ENCODE measurements at places on chromosomes 6 and 20.

DNA sequence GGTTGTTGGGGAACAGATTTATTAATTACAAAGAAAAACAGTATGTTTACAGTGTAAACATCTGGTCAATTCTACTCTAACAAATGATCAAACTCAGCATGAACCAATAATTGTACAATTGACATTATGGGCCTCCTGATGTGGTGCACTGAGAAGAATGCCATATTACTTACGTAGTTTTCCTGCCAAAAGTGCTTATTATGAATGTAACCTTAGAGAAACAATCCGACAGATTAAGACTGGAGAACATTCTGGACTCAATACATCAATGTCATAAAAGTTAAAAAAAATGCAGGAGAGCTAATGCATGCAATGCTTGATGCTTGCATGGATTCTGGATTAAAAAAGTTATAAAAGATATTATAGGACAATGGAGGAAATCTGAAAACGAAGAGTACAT lies 69.0 kb downstream of the LYRM4 start:
- no peak for DNase-seq

DNA sequence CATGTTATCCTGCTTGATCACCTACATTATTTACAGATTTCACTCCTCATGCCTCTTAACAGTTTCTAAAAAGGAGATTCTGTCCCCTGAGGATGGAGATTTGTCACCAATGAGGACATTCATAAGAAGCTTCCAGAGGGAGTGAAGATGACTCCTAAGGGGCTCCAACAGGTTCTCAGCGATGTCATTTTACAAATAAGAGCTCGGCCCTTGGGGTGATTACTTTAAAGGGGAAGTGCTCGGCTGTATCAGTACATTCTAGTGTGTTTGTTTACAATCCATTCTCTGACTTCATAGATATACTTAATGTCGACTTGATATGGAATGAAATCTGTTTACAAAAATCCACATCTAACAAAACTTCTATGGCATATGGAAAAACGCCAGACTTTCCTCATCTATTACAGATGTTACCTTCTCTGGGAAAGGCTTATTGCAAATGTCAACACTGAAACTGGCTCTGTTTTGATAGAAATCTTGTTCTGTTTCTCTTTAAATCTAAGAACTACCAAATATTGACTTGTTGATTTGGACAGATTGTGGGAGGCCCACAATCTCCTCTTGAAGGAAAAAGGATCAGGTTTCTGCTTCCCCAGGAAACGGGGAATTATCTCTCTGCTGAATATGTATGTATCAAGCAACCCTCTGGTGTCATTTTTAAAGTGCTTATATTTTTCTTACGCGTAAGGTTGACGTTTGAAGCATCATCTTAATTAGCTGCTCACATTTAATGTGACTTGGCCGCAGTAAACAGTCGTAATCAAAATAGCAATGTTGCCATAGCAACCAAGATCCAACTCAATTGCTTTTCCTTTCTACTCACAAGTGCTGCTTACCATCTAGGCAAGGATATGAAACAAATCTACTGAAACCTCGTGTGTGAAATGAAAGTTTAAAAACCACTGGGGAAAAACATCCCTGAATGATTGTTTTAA lies 95.7 kb downstream of the SHLD1 start:
- DNase-seq: no peak

- no peak for DNase-seq
Measured at GRCh38 chr6:3090013-3090412, 21.7 kb downstream of the RIPK1 start.

GRCh38 chr6:122476131-122476530 lies 4.5 kb upstream of the SERINC1 start:
- DNase-seq: no peak

DNA sequence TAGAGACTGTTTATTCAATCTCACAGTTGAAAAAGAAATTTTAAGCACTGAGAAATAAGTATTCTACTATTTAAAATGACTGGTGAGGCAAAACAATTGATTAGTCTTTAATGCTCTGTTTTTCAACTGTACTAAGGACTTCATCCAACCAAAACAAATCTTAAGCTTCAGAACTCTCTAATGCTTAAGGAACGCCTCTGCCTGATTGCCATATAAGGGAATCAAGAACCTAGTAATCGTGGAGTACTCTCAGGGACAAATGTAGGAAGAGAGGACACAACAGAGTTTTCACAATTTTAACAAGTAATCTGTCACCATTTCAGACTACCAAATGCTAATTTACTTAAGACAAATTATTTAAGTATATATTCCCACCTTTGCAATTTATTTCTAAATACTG lies 16.1 kb downstream of the FBXO30 start:
- DNase-seq: no peak

DNA sequence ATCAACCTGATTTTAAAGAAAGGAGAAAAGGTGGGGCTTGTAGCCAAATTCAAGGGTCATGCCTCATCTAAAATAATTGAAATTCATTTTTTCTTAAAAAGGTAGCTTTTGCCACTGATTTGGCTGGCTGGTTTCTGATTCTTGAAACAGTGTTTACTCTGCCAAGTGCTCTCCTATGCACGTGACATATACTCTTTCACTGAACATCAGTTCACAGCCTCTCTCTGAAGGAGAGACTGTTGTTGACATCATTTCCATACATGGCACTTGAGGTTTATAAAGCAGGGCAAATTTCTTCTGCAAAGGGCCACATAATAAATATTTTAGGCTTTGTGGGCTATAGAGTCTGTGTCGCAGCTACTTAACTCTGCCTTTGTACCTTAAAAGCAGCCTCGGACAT lies 40.4 kb upstream of the DOK5 start:
- DNase-seq: no peak

DNA sequence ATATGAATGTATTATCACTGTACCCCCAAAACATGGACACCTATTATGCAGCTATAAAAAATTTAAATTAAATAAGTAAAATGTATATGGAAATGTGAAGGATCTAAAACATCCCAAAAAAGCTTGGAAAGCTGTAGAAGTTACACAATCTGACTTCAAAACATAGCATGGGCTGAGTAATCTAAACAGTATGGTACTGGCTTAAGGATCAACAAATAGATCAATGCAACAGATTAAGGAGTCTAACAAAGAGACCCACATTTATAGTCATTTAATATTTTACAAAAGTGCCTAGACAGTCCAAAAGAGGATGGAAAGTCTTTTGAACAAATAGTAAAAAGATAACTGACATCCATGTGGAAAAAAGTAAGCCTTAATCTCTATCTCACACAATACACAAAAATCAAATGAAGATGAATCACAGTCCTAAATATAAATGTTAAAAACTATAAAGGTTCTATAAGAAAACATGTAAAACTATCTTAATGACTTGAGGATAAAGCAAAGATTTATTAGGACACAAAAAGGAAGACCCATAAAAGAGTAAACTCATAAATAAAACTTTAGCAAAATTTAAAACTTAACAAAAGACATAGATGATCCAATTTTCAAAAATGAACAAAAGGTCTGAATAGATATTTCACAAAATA lies 46.8 kb downstream of the RANBP9 start:
- no peak for DNase-seq

- no peak for DNase-seq
Measured at GRCh38 chr20:2353231-2353630, 27.5 kb upstream of the TGM6 start.

DNA sequence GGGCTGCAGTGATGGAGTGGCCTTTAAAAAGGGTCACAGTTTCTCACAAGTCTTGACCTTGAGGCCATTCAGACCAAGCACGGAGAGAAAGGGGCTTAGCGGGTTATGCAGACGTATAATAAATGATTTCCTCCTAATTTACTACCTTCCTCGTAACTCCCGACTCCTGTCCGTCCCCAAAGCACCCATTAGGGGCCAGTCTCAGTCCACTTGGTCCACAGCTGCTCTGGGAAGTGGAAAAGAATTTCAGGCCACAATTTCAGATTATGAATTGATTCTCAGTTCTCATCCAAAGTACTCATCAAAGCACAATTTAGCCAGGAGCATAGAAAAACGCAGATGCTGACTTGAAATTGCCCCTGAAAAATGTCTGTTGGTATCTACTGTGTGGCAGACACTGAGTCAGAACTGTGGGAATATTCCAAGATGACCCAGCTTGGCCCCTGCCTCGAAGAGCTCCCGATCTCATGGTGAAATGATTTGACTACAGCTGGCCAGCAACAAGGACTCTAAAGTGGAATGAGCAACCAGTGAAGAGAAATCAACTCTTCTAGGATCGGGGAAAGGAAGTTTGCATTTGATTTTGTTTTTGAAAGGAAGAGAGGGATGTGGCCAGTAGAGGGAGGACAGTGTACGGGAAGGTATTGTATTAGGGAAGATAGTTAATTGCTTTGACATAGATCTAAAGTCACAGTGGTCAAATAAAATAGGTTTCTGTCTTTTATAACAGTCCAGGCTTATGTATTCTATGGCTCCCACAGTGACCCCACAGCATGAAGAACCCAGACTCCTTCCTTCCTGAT lies 15.2 kb upstream of the STK35 start:
- DNase-seq: no peak

DNA sequence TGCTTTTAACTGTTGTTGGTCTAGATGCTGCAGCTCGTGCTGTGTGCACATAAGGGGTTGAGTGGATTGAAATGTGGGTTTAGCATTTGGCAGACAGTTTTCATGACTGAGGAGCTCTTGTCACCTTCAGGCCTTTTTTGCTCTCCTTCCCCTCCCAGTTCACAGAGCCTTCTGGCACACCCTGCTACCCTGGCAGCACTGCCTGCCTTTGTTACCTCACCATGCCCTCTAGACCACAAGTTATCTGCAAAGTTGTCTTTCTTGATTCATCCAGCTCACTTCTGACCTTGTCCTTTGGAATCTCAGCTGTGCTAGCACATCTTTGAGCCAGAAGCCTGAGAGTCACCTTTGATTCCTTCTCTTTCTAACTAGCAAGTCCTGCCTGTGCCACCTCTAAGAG lies 348.9 kb upstream of the ZFP64 start:
- DNase-seq: no peak

DNA sequence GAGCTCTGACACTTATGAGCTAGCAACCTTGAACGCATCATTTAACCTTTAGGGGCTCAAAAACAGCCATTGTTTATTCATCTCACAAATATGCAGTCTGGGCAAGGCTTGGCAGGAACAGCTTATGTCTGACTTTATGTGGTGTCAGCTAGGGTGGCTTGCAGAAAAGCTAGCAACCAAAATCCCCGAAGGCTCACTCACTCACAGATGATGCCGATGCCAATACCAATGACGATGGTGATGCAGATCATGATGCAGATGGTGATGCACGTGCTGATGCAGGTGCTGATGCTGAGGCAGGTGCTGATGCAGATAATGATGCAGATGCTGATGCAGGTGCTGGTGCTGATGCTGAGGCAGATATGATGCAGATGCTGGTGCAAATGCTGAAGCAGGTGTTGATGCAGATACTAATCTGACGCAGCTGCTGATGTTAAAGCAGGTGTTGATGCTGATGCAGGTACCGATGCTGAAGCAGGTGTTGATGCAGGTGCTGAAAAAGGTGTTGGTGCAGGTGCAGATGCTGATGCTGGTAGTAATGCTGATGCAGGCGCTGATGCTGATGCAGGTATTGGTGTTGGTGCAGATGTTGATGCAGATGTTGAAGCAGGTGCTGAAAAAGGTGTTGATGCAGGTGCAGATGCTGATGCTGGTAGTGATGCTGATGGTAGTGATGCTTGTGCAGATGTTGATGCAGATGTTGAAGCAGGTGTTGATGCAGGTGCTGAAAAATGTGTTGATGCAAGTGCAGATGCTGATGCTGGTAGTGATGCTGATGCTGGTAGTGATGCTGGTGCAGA lies 195.6 kb downstream of the NFATC2 start:
- no peak for DNase-seq

GRCh38 chr6:80547827-80548226 lies 441.4 kb downstream of the BCKDHB start:
- no peak for DNase-seq

- DNase-seq: no peak
Measured at GRCh38 chr6:134729561-134729960, 220.3 kb downstream of the ALDH8A1 start.

GRCh38 chr6:71157345-71157744 lies 131.3 kb upstream of the OGFRL1 start:
- no peak for DNase-seq

DNA sequence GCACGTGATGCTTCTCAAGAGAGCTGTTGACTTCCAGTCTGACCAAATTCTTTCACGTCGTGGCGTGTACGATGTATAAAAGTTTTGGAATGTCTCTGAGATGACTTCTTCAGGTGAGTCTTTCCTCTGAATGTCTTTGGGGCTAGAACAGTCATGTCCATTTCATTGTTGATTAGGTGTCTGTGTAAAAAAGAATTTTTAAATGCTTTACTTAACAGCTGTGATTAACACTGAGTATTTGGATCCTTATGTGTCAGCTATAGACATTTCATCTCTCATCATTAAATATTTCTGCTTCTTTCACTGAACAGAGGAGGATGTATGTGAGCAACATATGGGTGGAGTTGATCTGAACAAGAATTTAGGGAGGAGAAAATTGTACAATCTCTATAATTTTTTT lies 29.3 kb upstream of the KIF13A start:
- no peak for DNase-seq

DNA sequence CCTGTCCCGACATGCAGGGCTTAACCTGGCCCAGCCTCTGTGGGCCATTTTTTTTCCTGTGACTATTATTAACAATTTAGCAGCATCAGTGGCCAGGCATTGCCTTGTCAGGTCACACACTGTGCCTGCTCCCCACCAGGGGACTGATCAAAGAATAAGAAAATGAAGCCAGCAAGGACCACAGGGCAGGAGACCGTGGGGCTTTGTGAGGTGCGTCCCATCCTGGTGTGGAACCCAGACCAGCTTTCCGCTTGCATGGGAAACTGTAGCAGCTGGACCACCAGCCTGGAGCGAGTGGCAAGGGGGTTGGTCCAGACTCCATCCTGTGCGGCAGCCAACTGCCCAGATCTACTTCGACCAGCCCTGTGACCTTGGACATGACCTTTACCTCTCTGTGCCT lies 218.3 kb downstream of the ANKRD60 start:
- DNase-seq: no peak

DNA sequence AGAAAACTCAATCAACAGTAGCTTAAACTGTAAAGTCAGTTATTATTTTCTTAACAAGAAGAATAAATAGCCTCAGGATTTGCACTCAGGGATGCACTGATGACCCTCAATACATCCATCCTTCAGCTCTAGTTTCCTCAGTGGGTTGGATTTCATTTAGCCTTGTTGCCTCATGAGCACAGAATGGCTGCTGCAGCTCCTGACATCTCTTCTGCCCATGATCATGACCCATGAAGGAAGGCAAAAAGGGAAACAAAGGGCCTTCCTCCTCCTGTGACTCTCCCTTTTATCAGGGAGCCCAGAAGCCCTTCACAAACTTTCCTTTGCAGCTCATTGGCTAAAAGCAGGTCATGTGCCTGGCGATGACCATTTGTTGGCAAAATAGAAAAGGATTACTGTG lies 51.2 kb upstream of the KCNG1 start:
- no peak for DNase-seq

All from stimulated activated CD8-positive, alpha-beta memory T cell treated with anti-CD3 and anti-CD28 coated beads, Interleukin-12 subunit alpha, Interleukin-12 subunit beta, amount 100 ng/mL, for 1 hour (primary cell).